Airway epithelial cell (primary cell): ENCODE measurements at places on chromosomes 12 and 14. TPM values are rescaled to one million over a fixed set of nuclear protein-coding genes. Genes with fewer than 3 reads are reported as not detected.

The STAT2 gene
- total RNA-seq = 36.3 and 37.5 TPM in 2 replicates

The TAS2R8 gene
- total RNA-seq = not detected in 2 replicates

The IQSEC3 gene
- total RNA-seq = not detected in 2 replicates

The MANSC4 gene
- not detected in 2 replicates for total RNA-seq

The CDCA3 gene
- total RNA-seq = 23.6 and 41.0 TPM in 2 replicates

The WSCD2 gene
- 0.28 TPM in 1 of 2 replicates, not detected in the other for total RNA-seq

The SP1 gene
- total RNA-seq = 20.7 and 32.2 TPM in 2 replicates

The CDH24 gene
- total RNA-seq = 7.3 and 9.8 TPM in 2 replicates

The TC2N gene
- 20.7 and 24.5 TPM in 2 replicates for total RNA-seq

The LBHD2 gene
- total RNA-seq = not detected in 2 replicates

The RNU4-1 gene
- total RNA-seq = under 0.01 TPM in 2 replicates

The COX8C gene
- not detected in 2 replicates for total RNA-seq

The SLC22A17 gene
- 3.8 and 5.4 TPM in 2 replicates for total RNA-seq

The PTPRQ gene
- total RNA-seq = under 0.01 TPM in 1 of 2 replicates, not detected in the other

The COL2A1 gene
- total RNA-seq = 0.07 and 0.14 TPM in 2 replicates

The EML1 gene
- total RNA-seq = 2.0 and 7.9 TPM in 2 replicates

The NUAK1 gene
- total RNA-seq = 8.0 and 21.9 TPM in 2 replicates

The ST8SIA1 gene
- 0.21 and 0.23 TPM in 2 replicates for total RNA-seq

The PAX9 gene
- 12.0 and 20.9 TPM in 2 replicates for total RNA-seq

The LTB4R2 gene
- total RNA-seq = 55.2 and 59.3 TPM in 2 replicates

The NINJ2 gene
- total RNA-seq = not detected in 2 replicates

The SLCO1B1 gene
- not detected in 2 replicates for total RNA-seq

The SPTB gene
- 0.07 TPM in 1 of 2 replicates, not detected in the other for total RNA-seq

The SLC35F4 gene
- total RNA-seq = not detected in 2 replicates

The ARPC3 gene
- total RNA-seq = 659 and 775 TPM in 2 replicates

The GDF3 gene
- not detected in 2 replicates for total RNA-seq

The EDDM3A gene
- not detected in 2 replicates for total RNA-seq
